Fibroblast of mammary gland (primary cell): ENCODE measurements at places on chromosomes 3 and 15.

GRCh38 chr3:187368251-187369088, at the start of gene RTP4:
Gene RTP4, plus strand, starts transcription at chr3:187368385. Its CDS starts 57 bp downstream, at chr3:187368442.
- DNase-seq, result peak; percentile 73

- DNase-seq, result no peak
These were observed 36.6 kb downstream of the CPN2 start for GRCh38 chr3:194314388-194315068.

- DNase-seq, result no peak
These were observed 8.8 kb upstream of the SH3BP5 start for GRCh38 chr3:15341030-15341726.

GRCh38 chr3:102810937-102811336, 376.1 kb downstream of the ZPLD1 start:
- no peak for DNase-seq

DNA sequence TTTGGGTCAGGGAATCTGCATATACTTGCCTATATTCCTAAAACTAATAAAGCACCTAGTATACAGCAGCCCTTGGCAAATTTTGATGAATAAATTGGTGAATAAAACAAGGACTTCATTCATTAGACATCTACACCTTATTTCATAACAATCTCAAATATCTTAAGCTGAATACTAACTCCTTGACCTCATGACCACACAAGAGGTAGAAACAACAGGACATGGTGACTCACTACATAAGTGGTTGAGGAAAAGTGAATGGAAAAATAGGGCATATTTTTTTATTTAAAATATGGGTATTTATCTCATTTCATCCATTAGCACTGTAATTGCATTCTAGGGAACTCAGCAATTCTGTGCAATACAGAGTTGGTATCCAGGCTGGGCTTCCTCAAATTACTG, 7.8 kb upstream of the STAC start:
- DNase-seq, result peak; percentile 55

DNA sequence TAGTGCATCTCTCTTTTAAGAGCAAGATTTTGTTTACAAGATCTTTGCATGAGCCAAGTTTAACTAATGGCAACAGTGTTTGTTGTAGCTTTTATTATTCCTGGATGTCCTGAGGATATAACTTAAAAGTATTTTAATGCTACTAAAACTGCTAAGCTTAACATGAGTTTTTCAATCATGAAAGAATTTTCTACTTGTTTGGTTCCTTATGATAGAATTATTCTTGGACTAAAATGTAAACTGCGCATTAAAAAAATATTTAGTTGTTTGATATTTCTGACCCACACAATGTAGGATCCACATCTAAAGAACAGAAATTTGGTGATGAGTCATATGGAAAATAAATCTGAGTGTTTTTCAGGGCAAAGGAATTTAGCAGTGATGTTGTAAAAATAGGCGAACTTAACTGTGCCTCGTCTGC, 70.8 kb downstream of the RAP2B start:
- DNase-seq, result peak; percentile 79

- no peak for DNase-seq
These were observed 33.3 kb downstream of the LEO1 start for GRCh38 chr15:51938286-51938685.

DNA sequence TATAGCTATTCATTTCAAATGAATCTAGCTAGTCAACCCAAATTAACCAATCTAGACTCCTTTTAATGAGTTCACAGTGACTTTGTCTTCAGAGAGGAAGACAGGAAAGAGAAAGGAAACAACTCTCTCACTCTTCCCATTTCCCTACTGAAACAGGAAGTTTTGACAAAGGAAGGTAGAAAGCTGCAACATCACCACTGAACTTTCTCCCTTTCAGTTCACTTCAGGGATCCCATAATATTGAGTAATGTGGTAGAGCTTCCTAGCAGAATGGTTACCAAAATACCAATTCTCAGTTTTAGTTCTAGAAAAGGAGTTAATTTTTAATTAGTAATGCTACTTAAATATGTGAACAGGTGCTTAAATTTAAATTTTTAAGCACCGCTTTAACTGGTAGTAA, 7.5 kb downstream of the VPS13C start:
- no peak for DNase-seq

- DNase-seq, result no peak
These were observed 20.7 kb downstream of the TRANK1 start for GRCh38 chr3:36923981-36924743.

DNA sequence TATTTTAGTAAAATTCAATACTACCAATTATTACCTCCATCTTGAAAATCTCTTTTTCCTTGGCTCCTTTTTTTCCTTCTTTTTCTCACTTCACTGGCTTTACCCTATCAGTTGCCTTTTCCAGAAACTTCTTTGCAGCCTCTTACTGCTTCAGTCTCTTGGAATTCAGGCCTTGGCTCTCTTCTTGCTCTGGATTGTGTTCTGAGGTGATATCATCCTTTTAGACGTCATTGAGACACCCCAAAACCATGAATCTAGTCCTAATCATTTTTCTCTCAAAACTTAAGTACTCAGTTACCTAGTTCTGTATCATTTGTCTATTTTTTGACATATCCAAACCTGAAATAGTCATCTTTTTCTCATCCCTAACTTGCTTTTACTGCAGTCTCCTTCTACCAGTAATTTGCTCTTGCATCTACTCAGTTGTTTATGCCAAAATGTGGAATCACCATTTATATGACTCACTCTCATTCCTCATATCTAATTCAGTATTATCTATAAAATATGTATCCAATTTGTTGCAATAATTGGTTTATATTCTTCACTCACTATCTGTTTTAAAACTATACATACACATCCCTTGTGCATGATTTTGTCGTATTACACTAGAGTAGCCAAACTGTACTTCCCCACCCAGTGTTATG, 703.2 kb upstream of the CCDC54 start:
- DNase-seq, result peak; percentile 25

GRCh38 chr15:101135532-101136166, 116.2 kb downstream of the CHSY1 start:
- DNase-seq, result no peak

GRCh38 chr3:186930143-186930640, at the start of gene ST6GAL1:
Gene ST6GAL1, plus strand, starts transcription at chr3:186930526. Its CDS starts 112,178 bp downstream, at chr3:187042704.
- peak; percentile 45 for DNase-seq

- no peak for DNase-seq
These were observed 104.8 kb downstream of the TGFBR2 start for GRCh38 chr3:30711151-30711550.

GRCh38 chr3:42960282-42960681, 18.8 kb upstream of the GASK1A start:
- peak; percentile 8 for DNase-seq

GRCh38 chr15:94107652-94108051, 123.7 kb upstream of the MCTP2 start:
- no peak for DNase-seq

DNA sequence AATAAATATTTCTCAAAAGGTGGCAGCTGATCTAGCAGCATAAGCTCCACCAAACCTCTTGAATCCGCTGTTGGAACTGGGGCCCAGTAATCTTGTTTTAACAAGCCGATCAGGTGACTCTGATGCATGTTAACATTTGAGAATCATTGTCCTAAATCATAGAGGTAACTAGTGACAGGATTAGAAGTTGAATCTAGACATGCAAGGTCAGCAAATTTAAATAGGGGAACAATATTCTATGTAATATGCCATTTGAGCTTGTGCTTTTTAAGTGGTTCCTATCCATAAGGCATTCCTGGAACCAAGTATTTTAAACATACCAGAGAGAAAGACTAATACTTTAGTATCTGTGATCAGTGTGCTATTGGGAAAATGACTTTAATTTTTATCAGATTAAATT, 412.8 kb downstream of the PYDC2 start:
- no peak for DNase-seq

GRCh38 chr3:48672522-48672921, 9.8 kb upstream of the CELSR3 start:
- no peak for DNase-seq

GRCh38 chr15:92095693-92096092, 242.2 kb downstream of the SLCO3A1 start:
- no peak for DNase-seq

GRCh38 chr3:132239587-132239986, 77.6 kb upstream of the ACP3 start:
- DNase-seq, result no peak

GRCh38 chr3:56314842-56315241, 153.4 kb downstream of the ERC2 start:
- DNase-seq, result peak; percentile 8

DNA sequence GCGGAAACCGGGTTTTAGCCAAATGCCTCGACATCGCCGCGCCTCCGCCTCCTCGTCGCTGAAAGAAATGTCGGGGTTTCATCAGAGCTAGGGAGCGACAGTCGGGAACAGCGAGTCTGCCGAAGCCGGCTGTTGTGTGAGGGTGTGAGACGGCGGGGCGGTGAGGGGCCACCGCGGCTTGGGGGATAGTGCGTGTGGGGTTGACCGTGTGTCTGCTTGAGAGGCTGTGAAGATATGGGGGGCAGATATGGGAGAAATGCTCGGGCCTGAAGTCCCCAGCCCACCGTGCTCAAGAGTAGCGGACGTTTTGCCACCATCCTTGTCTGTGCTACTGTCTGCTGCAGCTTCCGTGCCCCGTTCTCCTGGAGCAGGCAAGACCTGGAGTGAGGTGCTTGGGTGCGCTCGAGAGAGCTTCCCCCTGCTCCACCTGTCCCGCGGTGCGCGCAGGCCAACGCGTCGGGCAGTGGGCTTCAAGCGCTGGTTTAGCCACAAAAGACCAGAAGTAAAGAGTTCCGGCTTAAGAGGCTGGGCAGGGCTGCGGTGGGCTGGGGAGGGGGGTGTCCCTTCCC, 716 bp upstream of the ISLR2 start:
- no peak for DNase-seq

- no peak for DNase-seq
These were observed 84.4 kb downstream of the OCA2 start for GRCh38 chr15:28014623-28015200.

DNA sequence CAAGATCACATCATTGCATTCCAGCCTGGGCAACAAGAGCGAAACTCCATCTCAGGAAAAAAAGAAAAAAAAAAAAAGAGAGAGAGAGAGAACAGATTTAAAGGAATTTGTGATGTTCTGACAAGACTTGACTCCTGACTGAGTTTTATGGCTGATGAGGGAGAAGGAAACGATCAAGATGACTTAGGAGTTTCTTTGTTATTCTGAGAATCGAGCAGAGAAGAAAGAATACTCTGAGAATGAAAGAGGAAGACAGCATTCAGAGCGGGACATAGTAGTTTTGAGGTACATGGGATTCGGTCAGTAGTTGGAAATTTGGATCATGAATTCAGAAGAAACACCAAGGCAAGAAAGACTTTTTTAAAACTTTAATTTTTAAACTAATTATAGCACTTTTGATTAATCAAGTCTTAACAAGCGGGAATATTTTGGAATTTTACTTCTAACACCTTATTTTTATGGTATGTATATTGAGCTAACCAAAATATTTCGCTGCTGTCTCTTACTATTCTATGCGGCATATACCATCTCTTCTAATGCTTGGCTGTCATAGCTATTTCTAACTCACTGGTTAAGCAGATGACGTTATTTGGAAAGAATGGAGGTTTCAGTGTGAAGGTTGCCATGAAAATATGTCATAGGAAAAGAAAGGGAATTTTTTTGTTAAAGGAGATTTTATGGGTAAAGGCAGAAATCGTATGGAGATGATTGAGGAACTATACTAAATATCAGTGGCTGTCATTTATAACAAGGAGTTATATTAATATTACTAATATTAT, 644.1 kb downstream of the RBMS3 start:
- peak; percentile 51 for DNase-seq

GRCh38 chr15:43268111-43269105, 1.7 kb upstream of the TGM5 start:
- DNase-seq, result no peak

DNA sequence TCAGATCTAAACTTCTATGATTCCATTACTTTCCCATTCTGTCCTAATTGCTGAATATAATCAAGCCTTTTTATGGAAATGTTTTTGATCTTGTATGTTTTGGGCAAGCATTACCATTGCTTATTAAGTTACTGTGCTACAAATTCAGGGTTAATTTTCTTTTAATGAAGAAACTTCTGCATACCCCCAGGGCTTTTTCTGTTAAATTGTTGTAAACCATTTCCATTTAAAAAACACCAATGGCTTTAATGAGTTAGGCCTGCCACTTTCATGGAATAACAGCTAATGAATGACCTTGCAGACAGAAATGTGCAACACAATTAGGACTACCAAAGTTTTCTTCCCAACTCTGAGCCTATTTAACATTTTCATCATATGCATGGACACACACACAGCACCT, 150.0 kb downstream of the DIPK2A start:
- DNase-seq, result no peak

DNA sequence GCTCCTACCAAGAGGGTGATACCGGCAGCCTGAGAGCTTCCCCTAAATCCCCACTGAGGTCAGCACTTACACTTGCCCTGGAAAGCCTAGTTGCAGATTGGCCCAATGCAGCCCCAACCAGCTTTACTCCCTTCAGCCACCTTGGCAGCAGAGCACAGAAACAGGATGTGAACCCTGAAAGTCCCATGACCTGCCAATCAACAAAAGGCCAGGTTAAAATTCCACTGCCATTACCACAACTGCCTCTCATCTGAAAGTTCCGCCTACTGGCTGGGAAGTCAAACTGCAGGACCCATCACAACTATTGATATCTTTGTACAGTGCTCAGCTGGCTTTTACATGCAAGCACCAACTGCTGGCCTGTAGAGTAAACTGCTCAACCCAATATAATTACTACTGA, 156.2 kb downstream of the ZMAT3 start:
- no peak for DNase-seq

- DNase-seq, result no peak
These were observed 560.3 kb upstream of the NR2F2 start for GRCh38 chr15:95770196-95770595.

GRCh38 chr15:25670621-25671020, 192.5 kb downstream of the ATP10A start:
- no peak for DNase-seq

GRCh38 chr3:149620291-149621020, 37.4 kb downstream of the WWTR1 start:
- peak; percentile 69 for DNase-seq
